ENCODE measurements at places on chromosomes 13 and 19. TPM values are rescaled to one million over a fixed set of nuclear protein-coding genes. Genes with fewer than 3 reads are reported as not detected.
A peak's percentile ranks its signal among the peaks of the same experiment; 100 is the strongest.

DNA sequence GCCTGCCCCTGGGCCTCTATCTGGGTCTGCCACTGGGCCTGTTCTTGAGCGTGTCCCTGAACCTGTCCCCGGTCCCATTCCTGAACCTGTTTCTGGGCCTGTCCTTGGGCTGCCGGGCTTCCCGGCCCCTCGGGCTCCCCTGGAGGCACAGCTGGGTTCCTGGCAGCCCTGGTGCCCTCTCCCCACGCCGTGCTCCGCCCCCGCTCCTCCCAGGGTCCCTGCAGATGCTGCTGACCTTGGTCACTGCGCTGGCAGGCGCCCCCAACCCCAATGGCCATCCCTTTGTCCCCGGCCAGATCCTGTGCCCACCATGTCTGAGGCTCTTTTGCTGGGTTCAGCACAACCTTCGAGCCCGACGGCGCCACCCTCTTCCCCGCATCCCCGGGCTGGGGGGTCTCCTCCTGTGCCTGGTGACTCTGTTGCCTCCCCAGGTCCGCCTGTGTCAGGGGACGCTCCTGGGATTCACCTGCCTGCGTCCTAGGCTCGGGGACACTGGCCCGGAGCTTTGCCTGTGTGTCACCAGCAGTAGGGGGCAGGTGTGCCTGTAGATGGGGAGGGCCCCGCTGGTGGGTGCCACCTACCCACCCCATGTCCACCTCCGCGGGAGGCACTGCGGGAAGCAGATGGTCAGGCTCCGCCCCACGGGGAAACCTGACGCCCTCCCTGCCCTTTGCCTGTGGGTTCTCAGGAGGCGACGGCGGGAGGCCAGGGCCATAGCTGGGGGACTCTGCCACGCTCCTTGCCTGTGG is 41.0 kb upstream of the GRTP1 start:
- DNase-seq: no peak

The MRPL4 gene
- total RNA-seq: 44.8 TPM

The NCAN gene
- total RNA-seq: 0.13 TPM

DNA sequence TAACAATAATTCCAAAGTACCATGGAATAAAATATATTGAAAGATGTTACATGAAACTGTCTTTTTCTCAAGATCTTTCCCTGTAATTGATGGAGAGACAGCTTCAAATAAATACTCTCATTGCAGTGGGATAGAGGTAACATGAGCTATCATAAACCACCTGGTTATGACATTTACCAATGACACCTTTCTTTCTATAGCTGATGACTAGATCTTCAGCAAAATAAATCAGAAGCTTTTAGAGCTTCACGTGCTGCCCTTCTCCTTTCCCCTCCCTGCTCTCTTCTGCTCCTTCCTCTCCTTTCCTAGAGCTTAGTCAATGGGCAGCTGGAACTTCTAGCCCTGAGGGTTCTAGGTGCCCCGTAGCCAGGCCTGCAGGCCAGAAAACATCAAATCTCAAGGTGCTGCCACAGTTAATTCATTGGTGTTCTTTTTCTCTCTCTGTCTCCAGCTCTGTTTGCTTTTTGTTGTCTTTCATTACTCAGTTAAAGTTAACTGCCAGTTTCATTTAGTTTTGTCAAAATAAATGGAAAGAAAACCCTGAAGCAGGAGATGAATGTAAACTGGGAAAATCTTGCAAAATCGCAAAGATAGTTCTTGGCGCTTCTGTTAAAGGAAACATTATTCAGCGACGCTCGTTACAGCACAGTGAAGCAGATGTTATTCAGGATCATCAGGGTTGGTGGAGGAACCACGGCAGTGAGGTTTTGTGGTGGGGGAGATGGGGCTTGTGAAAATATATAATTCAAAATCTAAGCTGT is 8.3 kb upstream of the METTL21C start:
- DNase-seq: no peak

DNA sequence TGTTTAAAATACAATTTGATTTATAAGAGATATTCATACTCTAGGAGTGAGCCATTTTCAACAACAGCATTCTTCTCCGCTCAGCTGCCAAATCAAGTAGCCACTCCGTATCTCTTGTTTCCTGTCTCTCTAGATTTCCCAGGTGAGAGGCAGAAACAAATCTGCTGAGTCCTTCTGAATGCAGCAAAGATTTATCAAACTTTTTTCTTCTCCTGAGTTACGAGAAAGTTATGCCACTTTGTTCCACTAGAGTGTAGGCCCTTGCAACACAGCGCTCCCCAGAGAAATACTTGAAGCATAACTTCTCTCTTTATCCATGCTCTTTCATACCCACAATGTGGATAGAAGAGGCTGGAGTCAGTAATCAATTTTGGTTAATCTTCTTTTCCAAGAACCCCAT is 1960.8 kb downstream of the OLFM4 start:
- no peak for DNase-seq

- no peak for DNase-seq
Measured at GRCh38 chr13:83819156-83819555, 63.1 kb downstream of the SLITRK1 start.

GRCh38 chr19:3784607-3785450 is 1.4 kb downstream of the MATK start:
- no peak for DNase-seq

- no peak for DNase-seq
Measured at GRCh38 chr19:6717036-6717435, 3.4 kb downstream of the C3 start.

The MYO16 gene
- 0.22 TPM for total RNA-seq

GRCh38 chr13:71685072-71685471 is 181.9 kb downstream of the DACH1 start:
- DNase-seq: no peak

DNA sequence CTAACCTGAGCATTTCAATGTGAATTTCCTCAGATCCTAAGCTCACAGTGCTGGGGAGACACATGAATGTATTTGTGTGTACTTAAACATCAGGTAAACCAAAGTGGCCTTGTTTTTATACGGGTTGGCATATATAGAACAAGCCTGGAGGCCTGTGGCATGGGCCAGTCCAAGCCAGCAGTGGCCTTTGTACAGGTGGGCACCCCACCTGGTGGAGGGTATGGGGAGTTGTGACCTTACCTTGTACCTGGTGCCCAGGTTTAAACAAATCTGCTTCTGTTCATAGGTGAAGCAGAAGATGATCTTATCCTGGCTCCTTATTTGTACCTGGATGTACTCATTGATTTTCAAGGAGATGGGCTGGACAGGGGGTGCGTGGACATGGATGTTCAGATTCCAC is 71.0 kb downstream of the ERICH6B start:
- no peak for DNase-seq

DNA sequence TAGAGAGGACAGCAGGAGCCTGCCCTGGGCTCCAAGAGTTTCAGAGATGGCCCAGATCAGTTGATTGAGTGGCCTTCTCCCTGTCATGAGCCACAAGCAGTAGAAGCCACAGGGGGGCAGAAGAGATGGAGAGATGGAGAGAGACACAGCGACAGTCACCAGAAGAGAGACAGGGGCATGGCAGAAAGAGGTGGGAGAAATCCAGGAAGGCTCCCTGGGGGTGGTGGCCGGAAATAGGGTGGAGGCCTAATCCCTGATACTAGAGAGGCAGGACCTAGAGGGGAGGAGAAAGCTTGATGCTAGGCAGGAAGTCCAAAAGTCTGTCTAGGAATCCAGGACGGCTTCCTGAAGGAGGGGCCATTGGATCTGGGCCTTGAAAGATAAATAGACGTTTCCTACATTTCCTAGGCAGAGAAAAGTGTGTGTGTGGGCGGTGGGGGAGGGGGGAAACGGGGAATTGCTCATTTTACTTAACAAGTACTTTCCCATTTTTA is 9.6 kb upstream of the TPM4 start:
- no peak for DNase-seq

- no peak for DNase-seq
Measured at GRCh38 chr13:31334994-31335557, 135.3 kb downstream of the B3GLCT start.

The C19orf33 gene
- 43.9 TPM for total RNA-seq

GRCh38 chr13:113400621-113401451 is 36.9 kb upstream of the GRTP1 start:
- DNase-seq: no peak

DNA sequence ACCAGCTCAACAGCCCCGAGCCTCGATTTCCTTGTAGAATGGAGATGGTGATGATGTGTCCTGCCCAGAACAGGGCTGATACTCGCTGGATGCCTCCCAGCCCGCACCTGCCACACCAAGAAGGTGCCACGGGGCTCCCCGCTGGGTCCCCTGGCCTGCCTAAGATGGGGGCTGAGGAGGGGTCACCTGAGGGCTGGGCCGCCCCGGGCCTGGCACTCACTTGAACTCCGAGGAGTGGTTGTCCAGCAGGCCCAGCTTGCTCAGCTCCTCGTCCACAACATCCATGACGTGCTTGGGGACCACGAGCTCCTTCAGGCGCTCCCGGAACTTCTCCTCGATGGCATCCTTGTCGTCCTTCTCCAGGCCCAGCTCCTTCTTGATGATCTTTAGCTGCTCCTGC is 14.4 kb downstream of the LONP1 start:
- no peak for DNase-seq

DNA sequence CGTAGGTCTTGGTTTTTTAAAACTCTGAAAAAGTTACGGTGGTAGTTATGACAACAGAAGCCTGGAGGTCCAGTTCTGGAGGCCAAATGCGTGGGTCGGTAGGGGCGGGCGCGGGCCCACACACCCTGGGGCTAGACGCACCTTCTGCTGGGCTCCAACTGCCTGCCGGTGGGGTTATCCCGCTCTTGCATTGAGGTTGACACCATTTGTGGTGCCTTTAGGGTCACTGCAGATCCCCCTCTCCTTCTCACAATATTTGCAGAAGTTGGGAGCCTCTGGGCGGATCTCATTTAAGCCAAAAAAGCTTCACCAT is 81.6 kb downstream of the CHST8 start:
- DNase-seq: no peak

The LYL1 gene
- total RNA-seq: 13.8 TPM

GRCh38 chr13:62038214-62038613 is 622.6 kb upstream of the PCDH20 start:
- no peak for DNase-seq

The BST2 gene
- total RNA-seq: 89.6 TPM

GRCh38 chr13:75334634-75335447 is 147.1 kb downstream of the TBC1D4 start:
- no peak for DNase-seq

DNA sequence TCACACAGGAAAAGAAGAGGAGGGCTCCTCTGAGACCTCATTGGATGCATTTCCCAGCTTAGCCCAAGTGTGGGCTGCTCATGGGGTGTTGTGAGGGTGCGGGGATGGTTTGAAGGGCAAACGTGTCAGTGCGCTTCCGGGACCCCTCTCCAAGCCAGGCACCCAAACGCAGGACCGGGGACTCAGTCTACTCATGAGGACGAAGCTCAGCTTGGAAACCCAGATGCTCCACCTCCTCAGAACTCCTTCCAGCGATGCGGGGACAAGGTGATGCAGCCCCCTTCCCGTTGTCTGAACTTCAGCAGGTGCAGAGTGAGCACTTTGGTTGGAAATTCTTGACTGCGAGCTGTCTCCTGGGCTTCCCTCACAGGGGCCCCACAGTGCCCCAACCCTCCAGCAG is 33.1 kb upstream of the MTIF3 start:
- DNase-seq: no peak

GRCh38 chr19:41478875-41479756 is 36.2 kb downstream of the ERICH4 start:
- no peak for DNase-seq

The ADGRE2 gene
- total RNA-seq: 10.4 TPM

DNA sequence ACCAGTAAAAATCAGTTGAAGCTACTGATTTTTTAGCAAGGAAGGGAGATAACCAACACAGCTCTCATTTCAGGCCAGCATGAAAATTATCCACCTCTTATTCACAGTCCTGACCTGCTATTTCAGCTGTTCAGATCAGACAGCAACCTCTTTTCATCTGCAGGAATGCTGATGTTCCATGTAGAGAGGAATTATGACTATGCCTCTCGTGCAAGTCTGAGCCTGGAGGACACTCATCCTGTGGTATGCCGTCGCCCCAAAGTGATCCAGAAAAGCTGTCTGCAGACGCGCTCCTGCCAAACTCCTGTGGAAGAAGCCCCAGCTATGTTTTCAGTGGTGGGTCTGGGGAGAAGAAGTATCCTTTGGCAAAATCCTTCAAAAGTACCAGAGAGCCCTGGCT is 563.5 kb upstream of the SLITRK1 start:
- DNase-seq: no peak

DNA sequence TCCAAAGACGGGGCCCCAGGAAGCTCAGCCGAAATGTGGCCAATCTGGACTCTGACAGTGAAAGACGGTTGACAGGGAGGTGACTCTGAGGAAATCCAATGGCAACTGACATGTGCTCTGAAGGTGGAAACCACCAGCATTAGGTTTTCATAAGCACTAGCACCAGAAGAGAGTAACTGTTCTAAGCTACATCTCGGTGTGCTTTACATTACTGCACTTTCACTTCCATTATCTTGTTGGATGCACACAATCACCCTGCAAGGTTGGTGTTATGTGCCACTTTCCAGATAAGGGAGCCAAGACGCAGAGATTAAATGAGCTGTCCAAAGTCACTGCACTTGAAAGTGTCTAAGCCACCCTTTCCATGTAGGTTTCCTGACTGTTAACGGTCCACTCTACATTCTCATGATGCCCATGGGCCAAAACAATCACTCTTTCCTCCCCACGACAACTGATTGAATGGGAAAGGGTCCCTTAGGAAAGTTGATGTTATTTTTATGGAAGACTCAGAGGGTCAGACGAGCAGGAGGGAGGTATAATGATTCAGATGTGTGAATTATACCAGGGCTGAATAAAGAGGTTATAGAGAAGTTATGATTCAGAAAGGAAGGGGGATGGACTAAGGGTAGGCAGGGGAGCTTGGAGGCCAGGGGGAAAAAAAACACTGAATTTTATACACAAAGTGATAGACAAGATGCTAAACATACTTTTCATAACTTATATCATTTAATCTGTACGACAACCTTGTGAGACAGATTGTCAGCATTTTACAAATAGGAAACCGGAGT is 52.8 kb downstream of the RUBCNL start:
- DNase-seq: no peak

DNA sequence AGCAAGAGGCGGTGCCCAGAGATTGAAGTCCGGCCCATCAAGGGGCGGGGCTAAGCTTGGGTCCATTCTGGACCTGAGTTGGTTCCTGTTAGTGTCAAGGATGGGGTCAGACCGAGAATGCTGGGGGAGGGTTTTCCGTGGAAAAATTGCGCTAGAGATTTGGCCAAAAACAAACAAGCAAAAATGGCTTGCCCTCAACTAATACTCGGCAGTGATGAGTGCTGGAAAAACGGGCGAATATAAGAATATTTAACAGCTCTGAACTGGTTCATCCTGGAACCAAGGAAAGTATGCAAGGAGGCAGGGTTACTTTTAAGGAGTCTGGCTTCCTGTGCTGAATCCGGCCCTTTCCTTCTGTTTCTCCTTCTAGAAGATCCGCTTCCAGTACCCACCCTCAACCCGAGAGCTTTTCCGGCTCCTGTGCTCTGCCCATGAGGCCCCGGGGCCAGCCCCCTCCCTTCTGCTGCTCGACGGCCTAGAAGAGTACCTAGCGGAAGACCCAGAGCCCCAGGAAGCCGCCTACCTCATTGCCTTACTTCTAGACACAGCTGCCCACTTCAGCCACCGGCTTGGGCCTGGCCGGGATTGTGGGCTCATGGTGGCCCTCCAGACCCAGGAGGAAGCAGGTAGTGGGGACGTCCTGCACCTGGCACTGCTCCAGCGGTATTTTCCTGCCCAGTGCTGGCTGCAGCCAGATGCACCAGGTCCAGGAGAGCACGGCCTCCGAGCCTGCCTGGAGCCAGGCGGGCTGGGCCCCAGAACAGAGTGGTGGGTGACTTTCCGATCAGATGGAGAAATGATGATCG is 880 bp downstream of the SWSAP1 start:
- DNase-seq: peak; percentile 91
